AG04450 (cell line): ENCODE measurements at places on chromosomes 12 and 14.
A peak's percentile ranks its signal among the peaks of the same experiment; 100 is the strongest.

GRCh38 chr14:31945074-31945613, 132.0 kb upstream of the ARHGAP5 start:
- no peak for DNase-seq

- peak; percentile 72 for DNase-seq
Observed at GRCh38 chr14:61184112-61184511, 97.0 kb downstream of the TMEM30B start.

- DNase-seq: no peak
Observed at GRCh38 chr12:26982866-26983265, 31.3 kb downstream of the TM7SF3 start.

DNA sequence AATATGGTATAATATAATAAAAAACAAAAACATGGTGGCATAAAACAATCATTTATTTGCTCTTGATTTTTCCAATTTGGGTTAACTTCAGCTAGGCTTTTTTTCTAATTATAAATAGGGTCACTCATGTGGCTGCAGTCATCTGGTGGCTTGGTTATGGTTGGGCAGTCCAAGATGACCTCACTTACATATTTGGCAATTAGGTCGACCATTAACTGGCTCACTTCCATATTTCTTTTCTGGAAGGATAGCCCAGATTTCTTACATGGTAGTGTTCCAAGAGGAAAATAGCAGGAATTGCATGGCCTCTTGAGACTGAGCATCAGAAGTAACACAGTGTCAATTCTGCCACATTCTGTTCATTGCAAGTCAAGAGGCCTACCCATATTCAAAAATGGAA, 153.4 kb downstream of the FUT8 start:
- no peak for DNase-seq

DNA sequence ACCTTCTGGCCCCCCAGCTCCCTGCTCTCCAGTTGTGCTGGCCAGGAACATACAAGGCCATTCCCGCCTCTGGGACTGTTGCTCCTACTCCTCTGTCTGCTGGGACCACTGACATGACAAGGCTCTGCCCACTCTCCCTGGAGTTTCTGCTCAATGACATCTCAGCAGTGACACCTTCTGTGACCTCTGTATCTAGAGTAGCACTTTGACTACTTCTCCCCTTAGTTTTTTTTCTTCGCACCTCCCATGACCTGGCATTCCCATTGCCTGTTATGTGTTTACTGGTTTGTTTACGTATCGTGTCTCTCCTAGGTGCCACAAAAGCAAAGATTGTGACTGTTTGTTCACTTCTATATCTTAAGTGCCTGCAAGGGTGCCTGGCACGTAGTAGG, 40.1 kb upstream of the TMEM263 start:
- DNase-seq: no peak

GRCh38 chr12:26890784-26891183, 47.0 kb downstream of the INTS13 start:
- DNase-seq: no peak

DNA sequence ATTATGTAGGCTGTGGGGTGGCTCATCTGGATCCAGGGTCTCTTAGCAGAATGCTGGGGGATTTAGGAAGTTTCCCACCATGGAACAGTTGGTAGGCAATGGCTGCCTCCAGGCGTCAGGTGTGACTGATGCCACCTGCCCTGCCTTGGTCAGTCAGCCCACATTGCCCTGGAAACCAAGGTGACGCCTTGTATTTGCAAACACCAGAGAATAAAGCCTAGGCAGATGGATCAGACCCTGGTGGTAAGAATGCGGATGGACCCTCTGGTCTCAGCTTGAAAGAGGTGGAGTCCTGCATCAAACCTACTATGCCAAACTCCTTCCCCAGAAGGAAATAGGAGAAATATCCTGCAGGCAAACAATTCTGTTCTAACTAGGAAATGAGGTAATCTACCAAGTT, 38.2 kb downstream of the NCKAP5L start:
- no peak for DNase-seq

DNA sequence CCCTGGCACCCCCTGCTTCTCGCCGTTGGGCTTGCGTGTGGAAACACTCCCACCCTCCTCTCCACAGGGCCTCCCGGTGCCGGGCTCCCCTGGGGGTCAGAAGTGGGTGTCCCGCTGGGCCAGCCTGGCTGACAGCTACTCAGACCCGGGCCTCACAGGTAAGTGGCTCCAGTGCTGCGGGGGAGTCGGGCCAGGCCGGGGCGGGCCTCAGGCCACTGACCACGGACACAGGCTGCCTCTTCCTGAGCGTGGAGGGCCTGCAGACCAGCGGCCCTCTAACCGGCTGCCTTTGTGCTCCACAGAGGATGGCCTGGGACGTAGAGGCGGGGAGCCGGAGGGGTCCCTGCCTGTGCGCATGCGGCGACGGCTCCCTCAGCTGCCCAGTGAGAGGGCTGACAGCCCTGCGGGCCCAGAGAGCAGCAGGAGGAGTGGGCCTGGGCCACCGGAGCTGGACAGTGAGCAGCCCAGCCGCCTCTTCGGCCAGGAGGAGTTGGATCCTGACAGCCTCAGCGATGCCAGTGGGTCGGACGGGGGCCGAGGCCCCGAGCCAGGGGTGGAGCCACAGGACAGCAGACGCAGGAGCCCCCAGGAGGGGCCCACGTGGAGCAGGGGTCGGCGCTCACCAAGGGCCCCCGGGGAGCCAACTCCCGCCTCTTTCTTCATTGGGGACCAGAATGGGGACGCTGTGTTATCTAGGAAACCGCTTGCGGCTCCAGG, 21.1 kb downstream of the CEP170B start:
- no peak for DNase-seq

GRCh38 chr14:81829447-81829846, 295.8 kb upstream of the SEL1L start:
- DNase-seq: no peak

DNA sequence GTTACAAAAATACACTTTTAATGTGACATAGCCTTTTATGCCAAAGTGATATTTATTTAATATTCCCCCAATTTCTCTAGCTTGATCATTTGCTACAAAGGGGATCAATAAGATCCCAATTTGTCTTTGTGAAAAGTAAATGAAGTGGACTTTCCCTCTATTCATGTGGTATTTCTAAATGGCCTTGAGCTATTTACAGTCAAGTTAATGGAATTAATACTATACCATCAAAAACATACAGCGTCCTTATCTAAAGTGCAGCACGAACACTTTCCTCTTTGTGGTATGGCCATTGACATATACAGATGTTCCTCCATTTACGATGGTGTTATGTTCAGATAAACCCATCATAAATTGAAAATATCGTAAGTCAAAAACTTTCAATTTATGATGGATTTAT, 23.2 kb downstream of the CFL2 start:
- no peak for DNase-seq

GRCh38 chr14:90603841-90604240, 207.0 kb downstream of the CALM1 start:
- no peak for DNase-seq

GRCh38 chr12:11745113-11745512, 95.6 kb downstream of the ETV6 start:
- DNase-seq: no peak

- DNase-seq: no peak
Observed at GRCh38 chr14:51566831-51567582, 84.7 kb upstream of the FRMD6 start.

GRCh38 chr12:69278814-69279782, 39.7 kb downstream of the CPSF6 start:
- no peak for DNase-seq

GRCh38 chr12:6157482-6157881, 33.0 kb upstream of the VWF start:
- no peak for DNase-seq

- no peak for DNase-seq
Observed at GRCh38 chr12:48997719-48998496, 1.3 kb downstream of the DDN start.

- DNase-seq: no peak
Observed at GRCh38 chr14:80602946-80603345, 338.6 kb downstream of the CEP128 start.

DNA sequence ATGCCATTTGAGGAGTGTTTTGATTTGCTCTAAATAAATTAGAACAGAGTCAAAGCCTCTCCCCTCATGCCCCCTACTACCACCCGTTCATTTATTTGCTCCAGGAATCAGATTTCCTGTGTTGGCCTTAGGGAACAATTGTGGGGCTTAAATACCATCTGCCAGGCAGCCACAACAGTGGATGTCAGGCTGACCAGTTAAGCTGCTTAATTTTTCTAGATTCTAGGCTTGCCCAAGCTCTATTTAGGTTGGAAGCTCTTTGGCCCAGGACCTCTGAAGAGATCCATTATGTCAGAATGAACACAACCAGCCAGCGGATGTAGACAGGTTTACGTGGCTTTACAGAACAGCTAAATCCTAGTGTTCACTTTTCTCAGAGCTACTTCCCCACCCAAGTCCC, 1.0 kb upstream of the TIMELESS start:
- no peak for DNase-seq

GRCh38 chr12:66885115-66885875, 206.4 kb upstream of the GRIP1 start:
- no peak for DNase-seq

DNA sequence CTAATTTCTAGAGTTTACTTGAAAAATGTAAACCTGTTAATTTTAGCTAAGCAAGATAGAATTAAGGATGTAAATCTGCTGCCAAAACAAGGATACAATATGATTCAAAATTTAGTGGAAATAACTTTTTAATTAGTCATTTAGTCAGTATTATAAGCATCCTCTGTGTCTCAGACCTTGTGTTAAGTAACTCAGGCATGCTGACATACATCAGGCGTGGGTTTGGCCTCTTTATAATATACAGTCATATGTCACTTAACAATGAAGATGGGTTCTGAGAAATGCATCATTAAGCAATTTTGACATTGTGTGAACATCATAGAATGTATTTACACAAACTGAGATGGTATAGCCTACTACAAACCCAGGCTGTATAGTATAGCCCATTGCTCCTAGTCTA, 386.9 kb downstream of the ZFP36L1 start:
- no peak for DNase-seq

DNA sequence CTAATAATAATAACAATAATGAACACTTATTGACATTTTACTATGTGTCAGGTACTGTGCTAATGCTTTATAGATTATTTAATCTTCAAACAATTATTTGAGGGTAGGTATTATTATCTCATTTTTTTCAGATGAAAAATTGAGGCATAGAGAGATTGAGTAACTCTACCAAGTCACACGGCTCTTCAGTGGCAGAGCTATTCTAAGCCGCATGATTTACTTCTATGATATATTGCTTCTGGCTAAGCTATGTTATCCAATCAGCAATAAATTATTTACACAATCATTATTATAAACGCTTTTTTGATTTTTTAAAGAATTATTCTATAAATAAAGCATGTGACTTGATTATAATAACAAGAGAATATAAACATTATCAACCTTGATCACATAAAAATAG, 80.0 kb downstream of the TMEM30B start:
- no peak for DNase-seq
